Astrocyte (in vitro differentiated cells and primary cell): ENCODE measurements at places on chromosomes 3 and 15. TPM values are rescaled to one million over a fixed set of nuclear protein-coding genes. Genes with fewer than 3 reads are reported as not detected.

GRCh38 chr15:79916502-79917132 is 19.8 kb upstream of the MTHFS start:
- no peak for DNase-seq

- no peak for DNase-seq
Measured at GRCh38 chr3:49658711-49659110, 15.4 kb upstream of the APEH start.

DNA sequence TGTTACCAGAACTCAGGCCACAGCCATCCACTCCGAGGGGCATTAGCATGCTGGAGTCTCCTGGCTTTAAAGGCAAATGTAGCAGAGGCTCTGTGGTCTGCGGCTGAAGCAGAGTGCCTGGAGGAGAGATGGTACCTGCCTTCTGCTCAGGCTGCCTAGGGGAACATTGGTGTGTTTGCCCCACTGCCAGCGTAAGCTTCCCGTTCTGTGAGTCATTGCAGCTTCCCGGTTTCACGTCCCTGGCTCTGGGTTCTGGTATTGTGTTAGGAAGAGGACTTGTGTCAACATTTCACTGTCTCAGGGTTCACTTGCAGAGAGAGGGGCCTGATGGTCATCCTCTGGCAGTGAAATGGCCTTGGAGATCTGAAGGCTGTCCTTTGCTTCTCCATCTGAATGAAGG is 1.8 kb downstream of the GASK1A start:
- DNase-seq = no peak

The P3H2 gene
- 46.9 and 57.7 TPM in 2 replicates for total RNA-seq

GRCh38 chr3:154334973-154335420 is 10.7 kb upstream of the DHX36 start:
- peak; percentile 23 for DNase-seq

- no peak for DNase-seq
Measured at GRCh38 chr3:65902304-65902793, 136.4 kb downstream of the MAGI1 start.

- no peak for DNase-seq
Measured at GRCh38 chr3:98188545-98188944, 22.0 kb downstream of the OR5H15 start.

The TMEM87A gene
- total RNA-seq = 39.6 and 40.9 TPM in 2 replicates

- no peak for DNase-seq
Measured at GRCh38 chr3:177295116-177295515, 97.8 kb upstream of the TBL1XR1 start.

DNA sequence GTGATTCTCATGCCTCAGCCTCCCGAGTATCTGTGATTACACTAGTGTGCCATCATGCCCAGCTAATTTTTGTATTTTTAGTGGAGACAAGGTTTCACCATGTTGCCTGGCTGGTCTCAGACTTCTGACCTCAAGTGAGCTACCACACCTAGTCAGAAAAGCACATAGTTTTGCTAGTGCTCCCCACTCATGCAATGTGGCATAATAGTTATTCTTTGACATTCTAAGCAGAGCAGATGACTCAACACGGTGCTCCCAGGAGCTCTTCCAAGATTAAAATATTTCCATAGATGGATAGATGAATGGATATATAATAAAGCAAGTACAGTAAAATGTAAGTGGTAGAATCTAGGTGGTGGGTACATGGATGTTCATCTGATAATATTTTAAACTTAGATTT is 53.1 kb upstream of the GK5 start:
- DNase-seq = peak; percentile 47

DNA sequence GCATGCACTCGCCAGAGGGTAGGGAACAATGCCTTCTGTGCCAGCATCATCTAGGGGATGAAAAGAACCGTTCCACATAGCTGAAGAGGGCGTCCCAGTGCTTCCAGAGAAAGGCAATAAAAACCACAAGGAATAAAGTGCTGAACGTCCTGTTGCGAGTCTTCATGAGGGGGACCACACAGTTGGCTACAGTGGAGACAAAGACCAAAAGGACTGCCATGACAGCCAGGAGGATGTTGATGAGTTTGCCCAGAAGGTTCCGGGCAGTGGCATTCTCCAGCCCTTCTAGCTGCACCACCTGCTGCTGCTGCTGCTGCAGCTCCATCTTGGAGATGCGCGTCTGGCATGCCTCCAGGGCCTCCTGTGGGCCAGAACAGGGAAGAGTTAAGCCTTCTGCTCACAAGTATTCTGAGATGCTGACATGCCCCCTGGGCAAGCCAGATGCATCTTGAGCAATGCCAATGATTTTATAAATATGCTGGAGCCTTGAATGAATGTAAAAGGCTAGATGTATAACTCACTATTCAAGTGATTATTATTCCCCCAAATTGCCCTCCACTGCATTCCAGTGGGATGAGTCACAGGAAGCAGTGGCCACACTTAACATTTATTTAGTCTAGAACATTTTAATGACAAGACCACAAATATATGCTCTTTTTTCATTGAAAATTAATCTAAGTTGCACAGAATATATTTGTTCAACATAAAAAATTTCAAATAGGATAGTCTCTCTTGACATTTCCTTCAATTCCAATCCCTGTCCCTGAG is 45.1 kb upstream of the PLXND1 start:
- DNase-seq = peak; percentile 90

- peak; percentile 47 for DNase-seq
Measured at GRCh38 chr15:63505842-63506222, 1.4 kb downstream of the USP3 start.

DNA sequence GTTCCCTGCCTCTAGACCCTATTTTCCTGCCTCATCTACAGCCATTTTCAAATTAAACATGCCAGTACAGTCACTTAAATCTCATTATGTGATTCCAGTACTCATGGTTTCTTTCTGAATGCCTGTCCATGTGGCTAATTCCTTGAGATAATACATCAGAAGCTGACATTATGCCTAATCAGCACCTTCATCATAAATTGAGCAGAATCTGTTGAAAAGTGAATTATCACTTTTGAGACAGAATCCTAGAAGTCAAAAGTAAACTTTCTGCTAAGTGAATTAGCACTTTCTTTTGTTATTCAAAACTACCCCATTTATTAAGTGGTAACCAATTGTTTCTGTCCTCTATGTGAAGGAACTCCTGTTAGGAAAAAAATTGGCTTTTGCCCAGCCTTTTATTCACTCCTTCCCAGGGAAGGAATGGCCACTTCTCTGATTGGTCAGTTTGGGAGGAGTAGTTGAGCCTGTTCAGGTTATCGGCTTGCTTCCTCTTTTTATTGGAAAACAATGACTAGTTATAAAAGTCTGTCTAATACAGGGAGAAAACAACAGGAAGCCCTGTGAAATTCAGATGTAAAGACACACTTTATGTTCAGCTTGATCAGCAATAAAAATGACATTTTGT is 40.5 kb downstream of the OSTN start:
- no peak for DNase-seq

DNA sequence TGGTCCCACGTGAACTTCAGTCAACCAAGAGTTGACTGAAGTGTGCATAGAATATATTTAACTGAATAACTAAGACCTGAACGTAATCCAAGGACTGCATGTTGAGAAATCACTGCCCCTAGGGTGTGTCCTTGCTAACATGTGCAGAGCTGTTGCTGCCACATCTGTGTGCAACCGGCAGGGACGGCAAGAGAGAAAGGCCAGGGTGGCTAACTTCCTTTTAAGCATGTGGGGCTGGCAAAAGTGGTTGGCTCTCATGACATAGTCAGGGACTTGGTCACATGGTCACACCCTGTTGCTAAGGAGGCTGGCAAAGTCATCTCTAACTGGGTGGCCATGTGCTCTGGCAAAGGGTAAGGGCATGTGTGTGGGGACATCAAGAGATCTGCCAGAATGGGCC is 52.4 kb downstream of the GASK1A start:
- DNase-seq = no peak

The WDR72 gene
- total RNA-seq = 0.14 and 0.31 TPM in 2 replicates

- peak; percentile 76 for DNase-seq
Measured at GRCh38 chr3:73681610-73682009, 56.9 kb upstream of the PDZRN3 start.

The DUOXA2 gene
- total RNA-seq = not detected in 2 replicates

DNA sequence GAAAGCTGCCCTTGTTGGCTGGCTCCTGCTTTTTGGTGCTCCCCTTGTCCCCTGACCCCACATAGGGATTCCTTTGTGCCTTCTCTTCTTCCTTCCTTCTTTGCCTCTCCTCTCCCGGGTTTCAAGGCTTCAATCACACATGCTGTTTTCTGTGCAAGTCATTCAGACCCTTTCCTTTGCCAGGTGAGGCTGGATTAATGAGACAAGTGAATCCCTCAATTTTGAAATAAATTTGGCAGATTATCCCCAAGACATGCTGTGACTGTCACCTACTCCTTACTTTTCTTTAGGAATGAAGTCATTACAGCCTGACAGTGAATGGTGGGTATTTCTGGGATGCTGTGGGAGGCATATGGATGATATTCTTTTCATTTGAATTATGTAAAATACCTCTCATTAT is 259.0 kb upstream of the RGMA start:
- DNase-seq = no peak

DNA sequence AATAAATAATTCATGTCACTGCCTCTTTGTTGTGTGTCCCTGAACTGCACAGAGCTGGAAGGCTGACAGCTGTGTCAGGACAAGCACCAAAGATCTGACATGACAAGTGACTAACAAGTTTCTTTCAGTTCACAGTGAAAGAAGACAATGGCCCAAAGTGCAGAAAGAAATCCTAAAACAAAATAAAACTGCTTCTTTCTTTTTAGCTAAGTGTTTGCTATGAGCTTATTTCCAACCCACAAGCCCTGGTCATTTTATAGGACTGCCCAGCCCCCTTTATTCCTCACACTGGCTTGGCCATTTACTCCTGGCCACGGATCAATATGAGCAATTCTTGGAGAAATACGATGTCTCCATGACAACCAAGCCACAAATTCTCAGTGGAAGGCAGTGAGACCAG is 238.5 kb downstream of the WDR72 start:
- peak; percentile 10 for DNase-seq

The LSMEM2 gene
- 0.30 TPM in 1 of 2 replicates, not detected in the other for total RNA-seq

DNA sequence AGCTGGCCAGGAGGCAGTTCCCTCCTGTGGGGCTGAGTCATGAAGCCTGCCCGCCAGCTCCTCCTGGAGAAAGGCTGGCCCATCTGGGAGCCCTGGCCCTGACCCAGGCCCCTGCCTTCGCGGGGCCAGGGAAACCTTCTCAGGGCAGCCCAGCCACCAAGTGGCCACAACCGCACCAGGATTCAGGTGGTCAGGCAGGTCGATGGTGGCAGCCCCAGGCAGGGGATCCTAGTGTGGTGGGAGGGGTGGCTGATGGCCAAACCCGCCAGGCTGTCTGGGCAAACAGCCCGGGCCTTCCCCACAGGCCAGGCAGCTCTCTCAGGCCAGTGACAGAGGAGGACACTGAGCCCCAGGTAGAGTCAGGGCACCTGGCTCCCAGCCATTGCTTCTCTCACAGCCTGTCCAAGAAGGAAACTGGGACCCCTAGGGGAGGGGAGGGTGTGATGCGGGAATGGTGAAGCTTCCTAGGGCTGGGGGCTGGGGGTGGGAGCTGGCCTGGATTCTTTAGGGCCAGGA is 1.2 kb downstream of the TWF2 start:
- peak; percentile 84 for DNase-seq

DNA sequence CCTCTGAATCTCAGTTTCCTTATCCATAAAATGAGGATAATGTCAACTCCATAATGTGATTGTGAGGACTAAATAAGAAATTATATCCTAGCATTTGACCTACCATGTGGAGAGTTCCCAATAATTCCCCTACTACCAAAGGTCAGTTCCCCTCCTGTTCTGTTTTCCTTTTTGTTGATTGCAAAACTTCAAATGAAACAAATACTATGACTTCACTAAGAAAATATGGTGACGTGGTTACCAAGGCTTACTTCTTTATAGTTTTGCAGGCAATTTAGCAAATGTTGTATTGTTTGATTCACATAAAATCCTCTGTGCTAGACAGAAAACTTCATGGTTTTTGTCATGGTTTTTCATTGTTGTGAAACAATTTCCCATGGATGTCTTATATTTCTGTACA is 153.8 kb upstream of the RORA start:
- DNase-seq = no peak

The CCR9 gene
- not detected in 2 replicates for total RNA-seq

DNA sequence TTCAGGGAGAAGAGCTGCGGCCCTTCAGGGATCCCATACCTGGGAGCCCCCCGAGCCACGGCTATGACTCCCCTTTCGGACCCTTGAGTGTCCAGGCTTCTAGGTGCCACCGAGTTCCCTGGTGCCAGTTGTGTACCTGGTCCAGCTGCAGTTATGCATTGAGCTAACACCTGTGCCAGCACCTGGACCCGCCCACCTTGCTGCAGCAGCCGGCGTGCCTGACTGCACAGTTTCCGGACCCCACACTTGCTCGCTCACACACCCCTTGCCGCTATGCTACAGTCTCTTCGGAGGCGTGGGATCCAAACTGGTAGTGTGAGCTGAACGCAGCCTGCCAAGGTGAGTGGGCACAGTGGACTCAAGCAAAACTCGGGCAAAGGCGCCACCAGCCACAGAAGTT is 284.5 kb upstream of the ROBO1 start:
- DNase-seq = no peak

The HIGD2B gene
- total RNA-seq = not detected in 2 replicates
